T-cell (primary cell): ENCODE measurements at places on chromosomes 11 and 22.

- no peak for DNase-seq
Measured at GRCh38 chr11:111439901-111440300, 60.8 kb upstream of the POU2AF1 start.

DNA sequence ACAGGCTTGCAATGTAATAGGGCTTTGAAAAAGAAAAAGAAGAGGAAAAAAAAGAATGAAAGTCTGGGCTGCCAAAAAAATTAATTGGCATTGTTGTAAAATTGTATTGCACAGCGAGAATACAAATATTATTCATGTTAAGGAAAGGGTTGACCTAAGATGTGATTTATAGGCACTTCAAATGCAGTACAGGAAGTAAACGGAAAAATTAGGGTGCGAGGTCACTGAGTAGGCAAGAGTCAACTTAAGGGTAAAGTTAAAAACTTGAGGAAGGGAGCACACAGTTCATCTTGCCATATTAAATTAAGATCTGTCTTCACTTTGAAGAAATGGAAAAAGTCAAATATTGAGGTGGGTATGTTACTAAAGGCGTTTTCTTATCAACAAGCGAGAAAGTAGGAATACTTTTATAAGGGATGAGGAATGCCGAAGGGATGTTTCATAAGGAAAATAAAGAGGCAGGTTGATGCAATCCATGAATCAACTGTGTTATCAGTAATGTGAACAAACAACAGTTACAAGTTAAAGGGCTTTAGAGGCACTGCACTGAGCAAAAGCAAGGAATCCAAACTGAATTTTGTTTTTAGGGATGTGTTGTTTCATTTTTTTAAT, 123.0 kb downstream of the WT1 start:
- DNase-seq, result no peak

GRCh38 chr11:104705490-104706190, 192.6 kb downstream of the CASP12 start:
- peak; percentile 38 for DNase-seq

DNA sequence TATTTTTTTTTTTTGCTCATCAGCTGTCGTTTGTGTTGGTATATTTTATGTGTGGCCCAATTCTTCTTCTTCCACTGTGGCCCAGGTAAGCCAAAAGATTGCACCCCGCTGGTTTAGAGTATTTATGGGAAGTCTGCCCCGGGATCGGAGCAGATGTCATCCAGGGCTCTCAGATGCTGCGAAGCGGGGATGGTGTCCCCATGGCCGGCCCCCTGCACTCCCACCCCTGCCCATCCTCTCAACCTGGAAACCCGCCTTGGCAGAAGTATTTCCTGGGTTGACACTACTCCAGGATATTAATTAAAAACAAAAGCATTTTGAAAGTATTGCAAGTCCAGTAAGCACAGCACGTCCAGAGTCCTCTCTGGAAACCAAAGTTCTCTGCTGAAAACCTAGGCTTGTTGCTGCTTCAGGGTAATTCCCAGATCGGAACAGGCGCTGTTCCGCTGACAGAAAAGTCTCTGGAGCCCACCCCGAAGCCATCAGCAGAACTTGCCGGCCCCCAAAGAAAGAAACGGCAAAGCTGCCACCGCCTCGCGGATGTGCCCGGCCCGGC, 833 bp downstream of the SCUBE2 start:
- DNase-seq, result no peak

- no peak for DNase-seq
Measured at GRCh38 chr11:16047073-16047472, 309.3 kb downstream of the SOX6 start.

GRCh38 chr11:117099696-117100095, 1.5 kb upstream of the SIK3 start:
- DNase-seq, result no peak

DNA sequence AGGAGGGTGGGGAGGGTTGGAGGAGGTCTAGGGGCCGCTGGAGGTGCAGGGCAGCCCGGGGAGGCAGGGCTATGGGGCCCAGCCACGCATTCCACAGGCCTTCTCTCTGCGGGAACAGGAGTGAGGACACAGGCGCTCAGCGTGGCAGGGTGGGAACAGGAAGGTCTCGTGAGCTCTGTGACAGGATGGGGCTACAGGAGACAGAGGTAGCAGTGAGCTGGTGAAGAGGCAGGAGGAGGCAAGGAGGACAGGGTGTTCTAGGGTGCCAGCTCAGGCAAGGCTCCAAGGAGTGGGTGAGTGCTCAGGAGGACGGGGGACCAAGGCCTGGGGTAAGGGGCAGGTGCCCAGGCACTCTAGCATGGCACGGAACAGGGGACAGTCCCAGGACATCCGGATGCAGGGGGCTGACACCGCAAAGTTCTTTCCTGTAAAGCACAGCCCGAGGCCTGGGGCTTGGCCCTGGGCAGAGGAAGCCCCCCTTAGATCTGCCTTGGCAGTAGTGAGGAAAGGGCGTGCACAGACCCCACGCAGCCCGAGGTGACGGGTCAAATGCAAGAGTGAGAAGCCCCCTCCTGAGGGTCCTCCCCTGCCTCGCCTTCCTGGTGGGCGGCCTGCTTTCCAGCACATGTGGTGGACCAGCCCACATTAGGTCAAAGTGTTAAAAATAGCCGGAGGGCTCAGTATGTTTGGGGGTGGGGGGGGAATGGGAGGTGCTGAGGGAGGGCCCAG, 4.7 kb upstream of the NEAT1 start:
- DNase-seq, result no peak

- no peak for DNase-seq
Measured at GRCh38 chr11:77026221-77026620, 8.0 kb upstream of the B3GNT6 start.

GRCh38 chr11:102147015-102147414, 36.8 kb downstream of the YAP1 start:
- DNase-seq, result no peak

GRCh38 chr22:20666560-20666959, 107.4 kb upstream of the SERPIND1 start:
- no peak for DNase-seq

- DNase-seq, result no peak
Measured at GRCh38 chr11:73454987-73455386, 78.8 kb downstream of the RELT start.

DNA sequence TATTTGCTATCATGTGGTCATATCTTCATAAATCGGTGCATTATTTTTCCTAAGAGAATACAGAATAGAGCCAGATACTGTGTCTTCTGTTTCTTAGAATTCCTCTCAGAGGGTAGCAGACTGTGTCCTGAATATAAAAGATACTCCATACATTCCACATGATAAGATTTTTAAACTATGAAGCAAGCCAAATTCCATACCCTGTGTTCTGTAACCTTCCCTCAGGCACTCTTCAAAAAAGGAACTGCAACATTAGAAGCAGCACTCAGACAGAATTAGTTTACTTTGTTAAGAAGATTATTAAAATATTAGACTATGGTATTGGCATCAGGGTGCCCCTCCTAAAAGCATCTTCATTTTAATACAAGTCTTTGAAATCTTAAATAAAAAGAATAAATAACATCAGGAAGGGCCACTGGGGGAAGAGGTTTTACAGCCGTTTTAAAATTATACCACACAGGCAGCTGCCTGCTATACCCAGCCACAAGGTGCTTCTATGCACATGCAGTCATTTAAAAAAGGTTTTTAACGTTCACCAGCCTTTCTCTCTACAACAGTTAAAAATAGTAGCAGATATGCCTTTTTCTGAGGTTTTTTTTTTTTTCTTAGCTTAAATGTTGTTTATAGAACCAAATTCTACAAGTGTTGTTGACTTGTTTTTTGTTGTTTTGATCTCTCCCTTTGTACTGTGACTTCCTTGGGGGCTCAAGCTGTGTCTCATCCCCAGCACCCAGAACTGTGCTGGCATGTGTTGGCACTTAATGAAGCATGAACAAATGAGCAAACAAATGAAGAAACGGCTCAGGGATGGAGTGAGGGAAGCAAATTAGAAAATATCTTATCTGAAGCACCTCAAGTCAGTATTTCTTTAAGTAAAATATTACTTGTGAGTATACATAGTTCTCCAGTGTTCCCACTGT, 54.7 kb upstream of the CCDC89 start:
- DNase-seq, result no peak

DNA sequence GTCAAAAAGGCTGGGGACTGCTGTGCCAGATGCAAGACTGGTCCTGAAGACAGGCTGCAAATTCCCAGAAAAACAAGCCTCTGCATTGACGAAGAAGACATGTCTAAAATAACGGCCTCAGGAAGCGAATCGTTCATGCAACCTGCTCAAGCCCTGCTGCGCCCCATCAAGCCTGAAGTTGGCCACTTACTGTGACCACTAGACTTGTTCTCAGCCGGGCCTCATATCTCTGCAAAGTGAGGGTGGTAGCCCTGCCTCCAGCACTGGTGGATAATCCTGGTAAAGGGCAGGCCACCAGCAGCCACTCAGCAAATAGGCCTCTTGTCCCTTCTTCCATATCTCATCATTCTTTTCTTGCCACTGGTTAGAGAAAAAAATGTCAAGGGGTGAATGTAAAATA, 11.8 kb downstream of the LTO1 start:
- DNase-seq, result no peak

- no peak for DNase-seq
Measured at GRCh38 chr22:45834241-45834640, 142.7 kb downstream of the WNT7B start.

GRCh38 chr11:74332291-74332690, 20.9 kb upstream of the P4HA3 start:
- DNase-seq, result no peak

DNA sequence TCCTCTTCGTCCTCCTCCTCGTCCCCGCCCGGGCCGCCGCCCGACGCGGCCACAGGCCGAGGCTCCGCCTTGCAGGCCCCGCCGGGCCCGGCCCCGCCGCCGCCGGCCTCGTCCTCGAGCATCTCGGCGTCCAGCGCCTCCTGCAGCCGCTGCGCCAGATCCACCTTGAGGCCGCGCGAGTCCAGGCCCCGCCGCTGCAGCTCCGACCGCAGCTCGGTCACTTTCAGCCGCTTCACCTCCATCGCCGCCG, 417 bp downstream of the HNRNPUL2 start:
- no peak for DNase-seq

- no peak for DNase-seq
Measured at GRCh38 chr11:95991101-95991500, 67.2 kb upstream of the MTMR2 start.

DNA sequence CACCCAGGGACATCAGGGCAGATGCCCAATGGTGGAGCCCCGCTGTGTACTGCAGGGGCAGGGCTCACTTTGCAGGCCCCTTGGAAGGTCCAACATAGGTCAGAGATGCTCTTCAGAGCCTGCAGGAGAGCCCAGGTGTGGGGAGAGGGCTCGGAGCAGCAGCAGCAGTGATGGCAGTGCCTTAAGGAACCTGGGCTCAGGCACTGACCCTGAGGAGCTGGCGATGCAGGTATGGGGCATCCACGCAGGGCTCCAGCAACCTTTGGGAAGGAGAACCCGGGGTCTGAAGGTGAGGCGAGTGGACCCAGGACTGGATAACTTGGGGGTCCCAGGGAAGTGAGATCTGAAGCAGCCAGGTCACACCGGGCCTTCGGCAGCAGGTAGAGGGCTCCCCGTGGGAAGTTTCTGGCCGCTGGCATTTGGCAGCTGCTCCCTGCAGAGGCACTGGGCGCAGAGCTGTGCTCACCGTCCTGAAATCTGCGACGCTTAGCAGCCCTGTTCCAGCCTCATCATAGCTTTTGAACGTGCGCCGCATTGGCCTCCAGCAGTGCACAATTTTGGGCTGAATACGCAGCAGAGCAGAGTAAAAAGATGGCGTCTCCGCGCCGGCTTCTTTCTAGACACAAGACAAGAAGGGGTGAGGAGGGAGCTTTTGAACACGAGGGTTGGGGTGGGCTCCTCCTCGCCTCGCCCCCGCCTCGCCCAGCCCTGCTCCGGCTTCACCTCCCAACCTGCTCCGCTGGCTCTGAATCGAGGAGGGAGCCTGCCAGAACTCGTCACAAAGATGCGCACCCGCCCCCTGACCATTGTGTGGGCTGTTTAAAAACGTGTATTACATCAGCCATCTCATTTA, 118.8 kb downstream of the MPPED1 start:
- DNase-seq, result no peak

DNA sequence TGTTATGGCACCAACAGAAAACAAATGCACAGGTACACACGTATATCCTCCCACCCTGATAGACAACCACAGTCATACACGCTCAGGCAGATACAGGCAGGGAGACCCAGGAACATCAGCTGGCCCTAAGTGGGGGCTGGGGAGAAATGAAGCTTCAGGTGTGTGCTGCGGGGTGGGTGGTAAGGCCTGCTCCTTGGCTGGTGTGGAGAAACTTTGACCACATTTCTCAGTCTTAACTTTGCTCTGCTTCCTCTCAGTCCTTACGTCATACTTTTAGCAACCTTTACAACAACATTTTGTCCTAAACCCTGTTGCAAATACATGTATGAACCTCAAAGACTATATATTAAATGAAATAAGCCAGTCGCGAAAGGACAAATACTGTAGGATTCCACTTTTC, 6.7 kb upstream of the ANAPC15 start:
- no peak for DNase-seq

DNA sequence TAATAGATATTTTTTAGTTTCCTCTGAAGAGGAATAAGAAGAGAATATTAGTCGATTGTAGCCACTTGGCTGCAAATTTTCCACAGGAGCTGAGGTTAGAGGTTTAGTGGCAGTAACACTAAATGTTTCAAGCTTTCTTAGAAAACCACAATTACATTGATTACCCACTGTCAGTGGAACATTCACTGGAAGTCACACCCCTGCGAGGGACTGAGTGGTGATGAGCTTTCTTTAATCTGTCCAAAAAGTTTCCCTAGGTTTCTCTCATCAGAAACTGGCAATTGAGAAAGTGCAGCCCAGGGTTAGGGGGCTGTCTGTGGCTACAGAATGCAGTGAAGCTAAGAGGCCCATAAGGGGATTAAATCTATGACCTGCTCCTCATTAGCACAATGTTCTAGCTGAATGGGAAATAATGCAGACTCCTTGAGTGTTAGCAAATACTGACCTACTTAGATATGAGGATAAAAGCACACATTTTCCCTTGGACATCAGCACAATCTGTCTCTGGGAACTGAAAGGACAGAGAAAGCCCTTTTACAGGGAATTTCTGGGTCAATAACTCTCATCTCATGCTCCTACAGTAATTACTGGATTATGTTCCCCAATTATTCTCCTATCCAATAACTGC, 189.5 kb downstream of the FAM76B start:
- DNase-seq, result no peak

DNA sequence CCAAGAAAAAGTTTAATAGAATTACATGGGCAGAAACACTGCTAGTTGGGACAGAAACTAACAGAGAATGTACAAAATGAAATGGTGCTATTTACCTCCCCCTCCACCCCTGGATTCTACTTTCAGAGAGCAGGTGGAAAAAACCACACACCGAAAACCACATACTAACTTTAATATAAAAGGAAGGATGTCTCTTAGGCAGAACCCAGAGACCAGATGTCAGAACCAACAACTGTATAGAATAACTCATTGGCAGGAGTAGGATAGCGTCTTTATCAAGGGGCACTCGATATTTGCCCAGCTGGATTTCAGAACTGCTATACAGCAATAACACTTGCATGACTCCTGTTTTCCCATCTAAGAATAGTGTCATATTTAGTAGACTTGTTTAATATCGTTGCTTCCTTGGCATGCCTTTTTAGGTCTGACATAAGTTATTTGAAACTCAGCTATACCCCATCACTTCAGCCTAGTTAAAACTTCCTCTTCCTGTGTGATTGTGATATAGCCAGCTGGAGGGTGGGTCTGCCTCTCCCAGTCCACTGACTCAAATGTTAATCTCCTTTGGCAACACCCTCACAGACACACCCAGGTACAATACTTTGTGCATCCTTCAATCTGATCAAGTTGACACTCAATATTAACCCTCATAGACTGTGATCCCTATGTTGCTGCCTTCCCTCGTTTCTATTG, 1.2 kb downstream of the SLC22A25 start:
- no peak for DNase-seq

GRCh38 chr11:120959189-120959588, 64.7 kb upstream of the TBCEL start:
- DNase-seq, result no peak
